Stimulated activated CD8-positive, alpha-beta memory T cell treated with anti-CD3 and anti-CD28 coated beads, Interleukin-4, amount 100 ng/mL, for 48 hours (primary cell): ENCODE measurements at places on chromosomes 1 and 21.
A peak's percentile ranks its signal among the peaks of the same experiment; 100 is the strongest.

GRCh38 chr1:87074001-87074795, 159.8 kb downstream of the HS2ST1 start:
- DNase-seq = no peak

DNA sequence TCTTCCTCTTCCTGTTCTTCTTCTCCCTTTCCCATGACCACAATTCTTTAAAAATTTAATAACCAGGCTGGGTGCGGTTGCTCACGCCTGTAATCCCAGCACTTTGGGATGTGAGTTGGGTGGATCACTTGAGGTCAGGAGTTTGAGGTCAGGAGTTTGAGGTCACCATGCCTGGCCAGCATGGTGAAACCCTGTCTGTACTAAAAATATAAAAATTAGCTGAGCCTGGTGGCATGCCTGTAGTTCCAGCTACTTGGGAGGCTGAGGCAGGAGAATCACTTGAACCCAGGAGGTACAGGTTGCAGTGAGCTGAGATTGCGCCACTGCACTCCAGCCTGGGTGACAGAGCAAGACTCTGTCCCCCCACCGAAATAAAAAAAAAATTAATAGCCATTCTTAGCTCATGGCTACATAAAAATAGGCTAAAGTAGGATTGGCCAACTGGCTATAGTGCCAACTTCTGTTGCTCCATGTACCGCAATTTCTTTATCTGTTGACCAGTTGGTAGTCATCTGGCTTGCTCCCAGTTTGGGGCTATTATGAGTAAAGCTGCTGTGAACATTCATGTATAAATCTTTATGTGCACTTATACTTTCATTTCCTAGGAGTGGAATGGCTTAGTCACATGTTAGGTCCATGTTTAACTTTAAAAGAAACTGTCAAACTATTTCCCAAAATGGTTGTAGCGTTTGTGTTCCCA, 136.3 kb downstream of the PEX14 start:
- DNase-seq = no peak

- DNase-seq = no peak
Observed at GRCh38 chr1:187763465-187763864, 934.7 kb downstream of the PLA2G4A start.

GRCh38 chr1:111948209-111949171, 41.0 kb downstream of the KCND3 start:
- DNase-seq = no peak

DNA sequence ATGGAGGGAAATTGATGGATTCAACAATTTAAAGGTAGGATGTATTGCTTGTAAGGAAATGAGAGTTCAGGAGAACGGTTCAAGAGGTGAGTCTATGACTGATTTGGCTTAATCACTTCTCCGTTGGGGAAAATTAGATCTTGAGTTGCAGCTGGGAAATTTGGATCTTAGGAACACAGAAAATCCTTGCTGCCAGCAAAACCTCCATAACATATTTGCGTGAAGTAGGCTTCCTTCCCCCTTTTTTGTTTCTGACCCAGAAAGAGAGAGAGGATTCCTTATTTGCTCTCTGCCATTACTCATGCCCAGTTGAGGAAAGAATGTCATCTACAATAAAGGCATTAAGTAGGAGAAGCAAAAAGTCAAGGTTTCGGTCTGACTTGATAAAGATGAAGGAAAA, 73.5 kb upstream of the PDC start:
- no peak for DNase-seq

- DNase-seq = no peak
Observed at GRCh38 chr1:247437551-247438505, 20.1 kb downstream of the OR2B11 start.

GRCh38 chr1:224722838-224723237, 106.7 kb downstream of the CNIH3 start:
- DNase-seq = no peak

- no peak for DNase-seq
Observed at GRCh38 chr1:38327559-38327973, 281.0 kb upstream of the POU3F1 start.

- DNase-seq = no peak
Observed at GRCh38 chr1:63612971-63613370, 19.8 kb downstream of the PGM1 start.

DNA sequence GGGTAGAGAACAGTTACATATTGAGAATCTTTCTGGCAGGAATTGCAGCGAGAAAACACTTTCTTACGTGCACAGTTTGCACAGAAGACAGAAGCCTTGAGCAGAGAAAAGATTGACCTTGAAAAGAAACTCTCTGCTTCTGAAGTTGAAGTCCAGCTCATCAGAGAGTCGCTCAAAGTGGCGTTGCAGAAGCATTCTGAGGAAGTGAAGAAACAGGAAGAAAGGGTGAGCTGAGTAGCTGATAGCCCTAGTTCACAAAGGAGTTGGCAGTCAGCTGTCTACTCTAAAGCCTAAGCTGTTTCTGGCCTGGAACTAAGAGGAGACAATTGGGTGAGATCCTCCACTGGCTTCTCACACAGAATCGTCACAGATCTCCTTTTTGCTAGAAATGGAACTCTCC, 20.3 kb upstream of the SH3BGRL3 start:
- DNase-seq = no peak

DNA sequence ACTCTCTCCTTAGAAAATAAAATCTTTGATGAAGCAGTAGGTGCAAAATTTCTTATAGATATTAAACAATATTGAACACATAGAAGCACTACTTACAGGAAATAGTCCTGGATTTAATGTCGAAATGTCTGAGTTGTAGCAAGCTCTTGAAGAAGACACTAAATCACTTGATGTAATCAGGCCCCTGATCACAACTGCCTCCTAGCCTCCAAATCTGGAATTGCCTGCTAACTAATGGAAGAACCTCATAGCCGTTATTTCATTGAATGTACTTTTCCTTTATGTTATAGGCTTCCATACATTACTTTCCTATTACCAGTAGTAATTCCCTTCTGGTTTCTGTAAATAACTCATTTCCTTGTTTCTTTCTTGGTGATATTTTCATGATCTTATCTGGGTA, 675.7 kb upstream of the CHRM3 start:
- no peak for DNase-seq

GRCh38 chr1:201310251-201310985, 27.1 kb downstream of the PKP1 start:
- no peak for DNase-seq

DNA sequence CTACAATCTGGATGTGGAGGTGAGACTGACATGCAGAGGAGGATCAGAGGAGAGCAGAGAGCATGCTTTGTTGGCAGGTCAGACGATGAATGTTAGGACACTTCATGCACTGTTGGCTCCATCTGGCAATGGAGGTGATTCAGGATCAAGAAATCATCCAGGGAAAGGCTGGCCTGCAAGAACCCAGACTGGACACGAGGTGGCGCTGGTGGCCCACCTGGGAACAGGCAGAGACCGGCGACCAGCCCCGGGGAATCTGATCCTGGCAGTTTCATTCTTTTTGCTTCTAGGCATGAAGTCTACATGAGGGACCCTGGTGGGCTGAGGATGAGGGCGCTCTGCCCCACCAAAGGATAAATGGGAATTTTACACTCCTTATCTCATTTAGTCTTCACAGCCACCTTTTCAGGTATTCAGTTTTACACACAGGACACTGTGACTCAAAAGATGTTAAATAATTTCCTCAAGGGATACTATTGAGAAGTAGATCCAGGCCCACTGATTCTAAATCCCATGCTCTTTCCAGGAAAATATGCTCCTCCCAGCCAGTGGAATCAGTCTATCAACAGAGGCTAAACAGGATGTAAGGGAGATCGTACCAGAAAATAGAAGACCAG, 26.2 kb upstream of the SCMH1 start:
- DNase-seq = peak; percentile 79

- DNase-seq = no peak
Observed at GRCh38 chr1:204503122-204503912, 8.7 kb upstream of the PIK3C2B start.

DNA sequence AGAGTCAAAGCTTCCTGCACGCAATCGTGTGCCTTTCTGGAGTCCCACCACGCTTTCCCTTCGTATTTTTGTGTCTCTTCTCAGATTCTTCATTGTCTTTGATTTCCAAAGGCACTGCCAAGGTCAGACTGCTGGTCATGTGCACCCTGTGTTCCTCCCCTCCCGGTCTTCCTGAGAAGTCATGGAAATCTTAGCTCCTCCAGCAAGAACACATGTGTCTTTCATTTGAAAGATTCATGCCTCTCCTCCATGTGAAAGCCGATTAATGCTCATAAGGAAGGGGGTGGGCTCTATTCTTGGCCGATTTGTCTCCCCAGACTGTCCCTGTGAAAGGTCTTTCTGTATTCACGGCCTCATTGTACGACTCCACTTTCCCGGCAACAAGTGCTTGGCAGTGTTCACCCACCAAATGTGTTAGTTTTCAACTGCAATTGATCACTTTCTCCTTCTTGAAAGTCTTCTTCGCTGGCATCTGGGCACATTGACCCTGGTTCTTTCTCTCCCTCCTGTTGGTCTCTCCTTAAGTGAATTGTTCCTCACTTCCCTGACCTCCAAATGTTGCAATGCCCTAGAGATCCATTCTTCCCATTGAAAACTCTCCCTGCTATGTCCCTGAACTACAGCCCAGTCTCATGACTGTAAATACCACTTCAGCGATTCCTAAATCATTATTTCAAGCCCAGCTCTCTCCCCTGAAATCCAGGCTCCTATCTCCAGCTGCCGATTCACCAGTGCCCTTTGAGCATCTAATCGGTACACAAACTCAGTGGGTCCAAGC, 25.4 kb downstream of the MX2 start:
- DNase-seq = no peak
